ENCODE measurements at places on chromosomes 2 and 18.
A peak's percentile ranks its signal among the peaks of the same experiment; 100 is the strongest.

- no peak for DNase-seq
Observed at GRCh38 chr18:8454136-8454535, 155.1 kb upstream of the RAB12 start.

DNA sequence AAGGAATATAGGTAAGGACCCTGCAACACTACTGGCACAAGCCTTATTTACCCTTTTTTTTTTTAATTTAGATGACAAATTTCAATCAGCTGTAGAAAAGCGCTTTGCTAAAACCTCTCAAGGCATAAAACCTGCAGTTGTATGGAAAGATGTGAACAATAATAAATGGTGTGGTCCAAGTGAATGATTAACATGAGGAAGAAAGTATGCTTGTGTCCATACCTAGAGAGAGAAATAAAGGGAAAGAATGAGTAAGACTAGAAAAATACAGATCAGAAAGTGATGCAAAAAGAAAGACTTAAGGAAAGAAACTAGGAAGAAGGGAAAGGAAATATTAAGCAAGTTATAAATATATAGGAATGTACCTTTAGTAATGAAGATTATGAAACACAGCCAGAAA is 119.2 kb upstream of the SCN7A start:
- DNase-seq = no peak

- DNase-seq = no peak
Observed at GRCh38 chr2:166451468-166451867, 42.6 kb downstream of the SCN7A start.

DNA sequence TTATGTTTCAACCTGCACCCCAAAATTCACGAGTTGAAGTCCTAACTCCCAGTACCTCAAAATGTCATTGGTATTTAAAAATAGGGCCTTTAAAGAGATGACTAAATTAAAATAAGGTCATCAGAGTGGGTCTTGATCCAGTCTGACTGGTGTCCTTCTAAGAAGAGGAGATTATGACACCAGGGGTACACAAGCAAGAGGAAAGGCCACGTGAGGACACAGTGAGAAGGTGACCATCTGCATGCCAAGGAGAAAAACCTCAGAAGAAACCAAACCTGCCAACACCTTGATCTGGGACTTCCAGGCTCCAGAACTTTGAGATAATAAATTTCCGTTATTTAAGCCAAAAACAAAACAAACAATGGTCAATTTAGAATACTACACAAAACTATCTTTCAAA is 22.6 kb downstream of the ROCK2 start:
- no peak for DNase-seq

DNA sequence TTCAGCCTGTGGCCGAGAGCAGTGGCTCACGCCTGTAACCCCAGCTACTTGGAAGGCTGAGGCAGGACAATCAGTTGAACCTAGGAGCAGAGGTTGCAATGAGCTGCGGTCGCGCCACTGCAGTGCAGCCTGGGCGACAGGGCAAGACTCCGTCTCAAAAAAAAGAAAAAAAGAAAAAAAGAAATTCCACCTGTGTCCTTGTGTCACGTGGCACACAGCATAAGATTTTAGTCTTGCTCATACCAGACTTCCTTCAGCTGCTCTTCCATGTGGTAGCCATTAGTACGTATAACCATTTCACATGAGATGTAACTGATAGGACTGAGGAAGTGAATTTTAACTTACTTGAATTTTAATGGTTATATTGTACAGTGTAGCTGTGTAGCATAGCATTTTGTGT is 4.0 kb downstream of the NOP58 start:
- peak; percentile 36 for DNase-seq

- DNase-seq = no peak
Observed at GRCh38 chr2:56008661-56009431, 85.3 kb upstream of the EFEMP1 start.

- DNase-seq = no peak
Observed at GRCh38 chr2:11546072-11546471, 12.2 kb downstream of the GREB1 start.

GRCh38 chr18:9710037-9710436 is 1.9 kb downstream of the RAB31 start:
- DNase-seq = no peak

DNA sequence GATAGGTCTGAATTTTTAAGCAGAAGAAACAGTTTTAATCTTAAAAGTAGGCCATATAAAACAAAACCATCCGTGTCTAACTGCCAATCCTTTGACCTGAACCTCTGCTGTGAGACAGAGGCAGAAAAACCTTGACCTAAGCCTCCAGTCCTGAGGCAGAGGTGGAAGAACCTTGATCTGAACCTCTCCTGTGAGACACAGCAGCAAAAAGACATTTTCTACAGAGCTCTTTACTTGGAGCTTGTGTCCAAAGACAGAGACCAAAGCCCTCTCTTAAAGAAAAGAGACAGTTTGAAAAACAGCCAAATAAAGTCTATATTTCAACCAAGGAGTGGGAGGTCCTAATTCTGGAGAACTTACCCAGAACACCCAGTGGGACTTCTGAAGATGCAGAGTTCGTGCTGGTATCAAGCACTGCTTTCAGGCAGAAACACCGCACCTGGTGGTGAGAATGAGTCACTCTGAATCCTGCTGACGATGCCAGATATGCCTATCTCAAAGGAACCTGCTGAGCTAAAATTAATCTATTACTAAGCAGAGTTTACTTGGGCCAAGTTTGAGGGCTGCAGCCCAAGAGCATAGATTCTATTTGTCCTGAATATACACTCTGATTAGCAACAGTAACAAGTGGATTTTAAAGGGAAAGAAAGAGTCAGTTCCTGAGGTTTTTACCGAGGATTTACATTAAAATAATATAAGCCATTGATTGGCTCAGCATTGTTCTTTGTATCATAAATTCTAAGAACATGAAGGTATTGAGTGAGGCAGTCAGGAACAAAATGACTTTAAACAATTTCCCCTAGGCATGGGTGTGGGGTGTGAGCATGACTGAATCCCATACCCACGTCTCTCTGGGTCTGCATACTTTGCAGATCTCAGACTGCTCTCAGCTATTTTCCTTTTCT is 806.4 kb downstream of the TRIB2 start:
- no peak for DNase-seq

GRCh38 chr2:159179696-159180095 is 106.8 kb downstream of the WDSUB1 start:
- DNase-seq = no peak

DNA sequence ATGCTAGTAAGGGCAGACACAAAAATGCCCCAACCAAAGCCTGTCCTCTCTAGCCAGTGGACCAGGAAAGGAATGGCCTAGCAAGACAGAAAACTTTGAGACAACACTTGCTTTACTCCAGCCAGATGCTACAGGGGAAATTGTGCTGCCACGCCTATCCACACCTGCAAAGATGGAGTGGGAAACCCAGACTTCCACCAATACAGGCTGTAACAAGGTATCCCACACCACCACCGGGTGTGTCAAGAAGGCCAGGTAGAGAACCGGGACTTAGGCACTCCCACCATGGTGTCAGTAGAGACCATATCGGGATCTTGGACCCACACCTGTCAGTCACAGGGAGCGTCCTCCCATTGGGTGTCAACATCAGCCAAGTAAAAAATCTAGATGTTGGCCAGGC is 16.2 kb upstream of the ESPNL start:
- no peak for DNase-seq

DNA sequence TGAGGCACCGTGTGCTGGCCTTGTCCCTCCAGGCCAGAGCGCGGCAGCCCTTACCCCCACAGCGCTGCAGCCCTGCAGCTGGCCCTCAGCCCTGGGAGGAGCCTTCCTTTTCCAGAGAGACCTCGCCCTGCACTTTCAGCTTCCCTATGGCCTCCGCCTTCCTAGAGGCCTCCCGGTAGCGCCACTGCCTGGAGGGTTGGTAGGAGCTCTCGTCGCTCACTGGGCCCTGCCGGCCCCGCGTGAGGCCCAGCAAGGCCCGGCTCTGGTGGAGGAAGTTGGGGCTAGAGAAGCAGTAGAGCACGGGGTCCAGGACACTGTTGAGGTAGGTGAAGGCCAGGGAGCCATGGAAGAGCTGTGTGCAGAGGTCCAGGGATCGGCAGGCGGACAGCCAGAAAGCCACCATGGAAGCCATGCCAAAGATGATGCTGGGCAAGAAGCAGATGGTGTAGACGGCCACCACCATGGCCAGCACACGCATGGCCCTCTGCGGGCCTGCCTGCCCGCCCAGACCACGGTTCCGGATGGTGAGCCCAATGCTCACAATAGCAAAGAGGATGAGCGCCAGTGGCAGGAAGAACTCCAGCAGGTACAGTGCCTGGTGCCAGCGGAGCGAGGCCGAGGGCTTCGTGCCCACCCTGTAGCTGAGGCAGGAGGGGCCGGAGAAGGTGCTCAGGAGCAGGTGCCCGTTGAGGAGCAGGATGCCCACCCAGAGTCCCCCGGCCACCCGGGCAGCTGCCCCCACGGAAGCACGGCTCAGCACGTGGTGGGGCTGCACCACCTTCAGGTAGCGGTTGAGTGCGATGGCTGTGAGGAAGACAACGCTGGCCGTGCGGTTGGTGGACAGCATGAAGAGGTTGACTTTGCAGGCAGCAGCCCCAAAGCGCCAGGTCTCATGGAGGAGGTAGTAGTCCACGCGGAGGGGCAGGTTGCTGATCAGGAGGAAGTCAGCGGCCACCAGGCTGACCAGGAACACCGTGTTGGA is 821 bp downstream of the OXER1 start:
- no peak for DNase-seq

DNA sequence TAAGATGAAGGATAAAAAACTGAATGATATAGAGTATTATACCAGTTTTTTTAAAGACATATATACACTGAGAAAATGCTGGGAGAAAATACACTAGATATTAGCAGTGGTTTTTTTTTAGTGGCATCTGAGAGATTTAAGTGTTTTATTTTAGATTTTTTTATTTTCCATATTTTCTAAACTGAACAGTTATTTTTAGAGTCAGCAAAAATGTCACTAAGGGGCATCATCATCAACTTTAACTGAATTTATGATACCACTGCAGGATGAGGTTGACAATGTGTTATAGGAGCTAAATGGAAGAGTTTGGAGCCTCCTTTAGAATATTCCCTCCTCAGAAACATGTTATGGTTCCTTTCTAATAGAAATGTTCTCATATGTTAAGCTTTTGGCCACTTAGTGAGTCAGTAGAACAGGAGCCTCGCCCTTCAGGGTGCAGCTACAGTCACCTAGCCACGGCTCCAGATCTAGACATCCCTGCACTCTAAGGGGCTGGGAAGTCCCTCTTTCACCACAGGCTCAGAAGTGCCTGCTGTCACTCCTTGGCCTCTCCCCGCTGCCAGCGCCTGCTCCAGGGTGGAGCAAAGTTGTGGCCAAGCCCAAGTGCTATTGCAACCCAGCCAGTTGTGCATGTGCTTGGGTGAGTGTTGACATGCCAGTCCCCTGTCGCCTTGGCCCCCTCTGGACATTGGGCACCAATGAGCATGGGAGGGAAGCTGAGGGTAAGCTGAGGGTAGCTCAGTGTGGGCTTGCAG is 210.7 kb upstream of the RASGRP3 start:
- DNase-seq = no peak

- no peak for DNase-seq
Observed at GRCh38 chr2:140597836-140598235, 1533.0 kb downstream of the LRP1B start.

DNA sequence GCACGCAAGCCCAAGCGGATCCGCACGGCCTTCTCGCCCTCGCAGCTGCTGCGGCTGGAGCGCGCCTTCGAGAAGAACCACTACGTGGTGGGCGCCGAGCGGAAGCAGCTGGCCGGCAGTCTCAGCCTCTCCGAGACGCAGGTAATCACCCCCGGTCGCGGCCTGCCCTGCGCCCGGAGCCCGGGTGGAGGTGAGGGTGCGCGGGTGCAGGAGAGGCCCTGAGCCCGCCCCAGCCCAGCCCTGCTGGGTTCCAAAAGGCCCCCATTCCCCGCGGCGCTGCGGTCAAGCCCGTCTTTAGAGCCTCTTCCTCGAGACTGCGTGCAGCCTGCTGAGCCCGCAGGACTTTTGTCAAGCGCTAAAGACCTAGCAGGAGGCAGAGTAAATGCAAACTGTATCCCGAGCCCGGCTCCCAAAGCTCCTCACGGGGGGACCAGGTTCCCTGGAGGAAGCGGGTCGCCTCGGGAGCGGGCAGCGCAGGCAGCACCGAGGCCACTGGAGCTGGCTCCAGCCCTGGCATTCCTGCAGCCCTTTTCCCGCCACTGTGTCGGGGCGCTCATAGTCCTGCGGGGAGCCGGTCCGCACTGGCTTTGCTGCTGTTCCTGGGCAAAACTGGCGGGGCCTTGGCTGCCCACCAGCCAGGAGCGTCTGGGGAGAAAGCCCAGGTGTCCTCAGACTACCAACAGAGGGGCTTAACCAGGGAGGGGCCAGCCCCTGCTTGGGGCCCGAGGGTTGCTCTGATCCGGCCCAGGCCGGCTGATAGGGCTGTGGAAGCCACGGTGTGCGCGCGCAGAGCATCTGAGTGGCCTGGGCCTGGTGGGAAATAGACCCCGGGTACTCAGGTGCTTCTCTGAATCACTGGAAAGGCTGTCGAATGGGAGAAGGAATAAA is 7.3 kb downstream of the EMX1 start:
- no peak for DNase-seq

DNA sequence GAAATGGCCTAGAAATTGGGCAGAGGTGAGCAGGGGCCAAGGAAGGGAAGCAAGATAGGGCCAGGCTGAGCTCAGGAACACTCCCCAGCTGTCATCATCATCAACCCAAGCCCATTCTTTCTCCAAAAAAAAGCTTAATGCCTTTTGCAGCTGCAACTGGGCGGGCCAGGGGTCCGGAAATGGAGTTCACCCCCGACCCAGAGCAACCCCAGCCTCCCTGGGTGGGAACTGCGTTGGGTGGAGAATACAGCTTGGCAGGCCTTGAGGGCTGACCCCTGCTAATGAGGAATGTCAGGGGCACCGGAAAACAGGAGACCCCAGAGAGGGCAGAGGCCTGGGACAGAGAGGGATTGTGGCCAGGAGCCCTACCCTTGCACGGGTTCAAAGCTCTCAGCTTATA is 64.8 kb downstream of the TNS1 start:
- no peak for DNase-seq

Measured in CD4-positive, alpha-beta T cell treated with Interleukin-1 beta for 1 hour (primary cell).